ENCODE measurements at places on chromosomes 3 and 15.

DNA sequence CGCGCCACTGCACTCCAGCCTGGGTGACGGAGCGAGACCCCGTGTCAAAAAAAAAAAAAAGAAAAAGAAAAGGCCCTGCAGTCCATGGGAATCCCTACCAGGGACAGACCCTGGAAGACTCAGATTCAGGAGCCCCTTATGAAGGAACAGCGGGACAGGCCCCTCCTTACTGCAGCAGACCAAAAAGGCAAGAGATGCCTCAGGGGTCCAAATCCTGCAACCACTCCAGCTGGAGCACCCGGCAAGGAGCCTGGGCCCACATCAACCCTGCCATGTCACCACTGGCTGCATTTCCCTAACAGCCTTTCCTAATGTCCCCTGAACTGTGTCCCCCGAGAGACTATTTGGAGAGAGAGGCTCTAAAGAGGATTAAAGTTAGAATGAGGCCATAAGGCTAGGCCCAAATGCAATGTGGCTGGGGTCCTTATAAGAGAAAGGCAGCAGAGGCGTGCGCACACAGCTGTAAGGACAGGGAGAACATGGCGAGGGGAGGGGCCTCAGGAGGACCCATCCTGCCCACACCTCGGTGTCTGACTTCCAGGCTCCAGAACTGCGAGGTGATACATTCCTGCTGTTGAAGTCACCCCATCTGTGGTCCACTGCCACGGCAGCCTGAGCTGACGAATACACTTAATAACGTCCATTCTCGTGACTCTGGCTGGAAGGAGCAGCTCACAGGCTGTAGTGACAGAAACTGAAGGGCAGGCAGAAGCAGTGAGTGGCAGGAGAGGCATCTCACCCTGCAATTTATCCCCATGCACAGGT, 78.1 kb downstream of the ATP10A start:
- no peak for DNase-seq

DNA sequence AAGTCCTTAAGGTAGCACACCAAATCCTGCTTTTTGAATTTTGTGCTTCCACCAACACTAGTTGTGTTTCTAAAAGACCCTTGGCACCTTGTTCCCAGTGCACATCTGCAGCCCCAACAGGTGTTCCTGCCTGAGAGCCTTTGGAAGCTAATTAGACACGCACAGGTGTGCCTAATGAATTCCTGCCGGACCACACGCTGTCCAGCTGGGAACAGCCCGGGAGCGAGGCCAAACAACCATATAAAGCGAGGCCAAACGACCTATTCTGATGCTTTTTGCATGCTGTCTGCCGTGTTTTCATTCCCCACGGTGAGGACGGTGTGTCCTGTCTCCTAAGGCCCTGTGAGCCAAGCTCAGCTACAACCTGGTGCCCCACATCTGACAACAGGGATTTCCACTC, 99.5 kb downstream of the ATG7 start:
- no peak for DNase-seq

DNA sequence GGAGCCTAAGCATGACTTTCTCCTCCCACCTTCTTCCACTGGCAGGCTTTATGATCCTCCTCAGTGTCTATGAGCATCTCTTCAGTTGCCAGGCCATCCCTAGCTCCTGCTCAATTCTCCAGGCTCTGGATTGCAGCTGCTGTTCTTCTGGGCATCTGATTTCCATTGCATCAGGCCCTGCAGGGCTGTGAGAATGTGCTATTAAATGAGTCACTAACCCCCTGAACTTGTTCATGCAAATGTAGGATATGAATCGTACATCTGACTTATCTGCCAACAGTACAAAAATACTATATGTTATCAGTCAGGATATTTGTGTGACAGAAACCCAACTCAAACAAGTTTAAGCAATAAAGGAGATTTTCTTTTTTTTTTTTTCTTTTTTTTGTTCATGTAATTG, 11.9 kb downstream of the GPR176 start:
- DNase-seq: peak; percentile 87

DNA sequence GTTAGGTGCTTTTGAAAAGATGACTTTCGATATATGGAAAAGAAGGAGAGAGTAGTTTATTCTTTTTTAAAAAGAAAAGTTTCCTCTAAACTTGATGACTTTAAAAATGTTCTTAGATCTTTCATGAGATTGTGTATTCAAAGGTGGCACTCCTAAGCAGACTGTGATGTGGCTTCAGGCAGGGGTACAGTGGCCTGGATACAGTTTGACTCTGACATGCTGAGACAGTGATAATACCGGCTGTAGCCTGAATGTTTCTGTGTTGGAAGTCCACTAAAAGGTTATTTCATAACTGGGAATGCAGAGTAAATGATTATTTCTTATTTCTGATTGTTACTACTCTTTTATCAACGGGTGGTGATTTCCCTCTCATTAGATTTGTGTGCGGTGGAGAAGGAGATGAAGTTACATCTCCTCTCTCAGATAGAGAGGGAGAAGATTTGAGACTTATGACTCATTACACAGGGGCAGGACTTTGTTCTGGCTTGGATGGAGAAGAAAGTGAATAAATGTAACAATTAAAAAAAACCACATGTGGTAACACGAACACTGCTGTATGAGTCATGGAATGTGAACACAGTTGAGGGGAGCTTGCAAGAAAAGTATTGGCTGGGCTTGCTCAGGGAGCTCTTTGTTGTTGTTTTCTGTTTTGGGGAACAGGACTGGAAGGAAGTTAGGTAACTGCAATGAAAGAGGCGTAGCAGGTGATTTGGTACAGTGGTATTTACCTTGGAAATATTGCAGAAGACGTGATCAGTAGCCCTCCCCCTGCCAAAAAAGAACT, 21.6 kb downstream of the SPTSSB start:
- DNase-seq: peak; percentile 81

GRCh38 chr3:185825006-185825638, at the start of gene IGF2BP2:
IGF2BP2 (minus strand) TSS chr3:185825042; CDS start chr3:185824960, 82 bp downstream.
- DNase-seq: no peak

DNA sequence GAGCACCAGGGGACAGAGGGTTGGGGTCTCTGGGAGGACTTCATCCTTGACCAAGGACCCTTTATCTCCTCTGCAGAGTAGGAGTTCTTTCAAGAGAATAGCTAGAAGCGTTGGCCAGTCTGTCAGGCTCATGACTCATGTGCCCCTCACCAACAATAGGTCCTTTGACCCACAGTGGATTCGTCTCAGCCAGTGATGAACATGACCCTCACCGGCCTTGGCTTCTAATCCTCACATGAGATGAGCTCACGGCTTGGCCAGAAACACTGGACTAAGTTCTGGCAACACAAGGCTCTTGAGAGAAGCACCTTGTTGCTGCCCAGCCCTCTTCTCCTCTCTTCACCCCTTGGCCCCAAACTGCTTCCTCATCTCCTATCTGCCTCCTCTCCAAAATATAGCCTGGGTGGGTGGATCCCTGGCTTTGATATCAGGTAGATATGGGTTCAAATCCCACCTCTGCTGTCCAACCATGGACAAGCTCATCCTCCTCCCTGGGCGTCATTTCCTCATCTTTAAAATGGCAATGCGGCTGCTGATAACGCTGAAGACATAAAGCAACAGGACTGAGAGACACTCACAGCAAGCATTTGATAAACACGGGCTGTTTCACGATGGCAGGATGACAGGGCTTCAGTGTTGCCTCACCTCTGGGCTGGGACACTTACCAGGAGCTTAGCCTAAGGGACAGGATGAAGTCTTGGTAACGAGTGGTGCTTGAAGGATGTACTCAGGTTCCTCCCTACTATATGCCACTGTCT, 446.7 kb upstream of the PROK2 start:
- no peak for DNase-seq

DNA sequence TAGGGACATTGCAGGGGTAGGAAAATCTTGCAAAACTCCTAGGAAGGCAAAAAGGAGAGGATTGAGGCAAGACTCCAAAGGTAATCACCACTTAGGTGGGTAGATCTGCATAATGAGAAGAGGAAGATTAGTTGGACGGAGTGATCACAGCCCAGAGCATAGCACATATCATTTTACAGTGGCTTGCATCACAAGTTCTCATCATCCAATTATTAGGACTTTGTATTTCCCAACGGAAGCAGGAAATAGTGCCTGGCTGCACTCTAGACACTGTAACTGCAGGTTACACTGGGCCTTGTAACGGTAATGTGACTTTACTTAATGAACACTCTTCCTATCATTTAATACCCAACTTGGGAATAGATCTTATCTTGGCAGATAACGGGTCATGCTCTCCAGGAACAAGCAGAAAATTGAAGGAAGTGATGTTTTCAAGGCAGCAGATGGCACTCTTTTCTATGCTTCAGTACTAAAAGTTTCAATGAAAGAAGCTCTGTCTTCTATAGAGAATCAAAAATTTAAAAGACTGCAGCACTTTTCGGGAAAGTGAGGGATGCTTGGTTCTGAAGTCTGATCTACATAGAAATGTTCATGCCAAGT, 101.9 kb upstream of the KCNMB2 start:
- DNase-seq: no peak
